ENCODE measurements at places on chromosomes 2 and 18. TPM values are rescaled to one million over a fixed set of nuclear protein-coding genes. Genes with fewer than 3 reads are reported as not detected.

CROCC2 gene
- total RNA-seq, result not detected

SAG gene
- total RNA-seq, result 0.27 TPM

SERPINB11 gene
- not detected for total RNA-seq

NCKAP5 gene
- total RNA-seq, result not detected

YIPF4 gene
- 44.3 TPM for total RNA-seq

C18orf54 gene
- 11.7 TPM for total RNA-seq

KCNJ3 gene
- total RNA-seq, result not detected

TWSG1 gene
- total RNA-seq, result 12.2 TPM

- peaks cover 3% of the 10 kb centered on the region for H3K36me3 ChIP-seq
- DNase-seq, result no peak
- no peak overlapping the region for H3K4me3 ChIP-seq
- H3K4me1 ChIP-seq, result peaks cover 7% of the 10 kb centered on the region
These were observed 28.4 kb downstream of the TGIF1 start for GRCh38 chr18:3478262-3478978.

DNA sequence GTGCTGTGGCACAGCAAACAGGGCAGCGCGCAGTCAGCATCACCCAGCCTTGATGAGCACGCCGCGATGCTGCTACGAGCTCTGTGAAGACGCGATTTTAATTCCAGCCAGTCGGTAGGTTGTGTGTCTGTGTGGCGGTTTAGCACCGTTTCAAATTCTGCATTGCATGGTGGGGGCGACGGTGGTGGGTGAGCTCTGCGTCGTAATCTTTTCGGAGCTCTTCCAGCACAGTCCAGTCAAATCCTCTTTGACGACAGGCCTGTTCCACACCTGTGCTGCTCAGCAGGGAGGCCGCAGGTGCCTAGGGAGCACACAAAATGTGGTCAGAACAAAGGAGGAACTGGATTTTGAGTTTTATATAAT is 8.6 kb downstream of the ALLC start:
- no peak for DNase-seq
- H3K4me1 ChIP-seq, result no peaks in the 10 kb centered on the region
- no peaks in the 10 kb centered on the region for H3K36me3 ChIP-seq
- peaks cover 7% of the 10 kb centered on the region for H3K27me3 ChIP-seq
- H3K4me3 ChIP-seq, result no peak overlapping the region

DNA sequence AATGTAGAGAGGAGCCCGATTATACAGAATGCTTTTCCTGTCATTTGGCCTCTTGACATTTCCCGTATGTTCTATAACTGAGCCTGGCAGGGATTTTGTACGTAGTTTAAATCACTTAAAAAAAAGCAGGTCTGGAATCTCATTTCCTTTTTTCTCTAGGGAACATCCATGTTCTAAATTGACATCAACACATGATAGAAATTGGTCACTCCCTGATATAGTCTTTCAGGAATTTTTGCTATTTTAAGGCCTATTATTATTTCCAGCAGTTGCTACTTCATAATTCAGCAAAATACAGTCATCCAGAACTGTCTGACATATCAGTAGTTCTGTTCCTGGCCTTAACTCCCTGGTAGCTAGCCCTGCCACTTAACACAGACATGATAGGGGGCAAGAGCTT is 565.7 kb upstream of the ZEB2 start:
- no peaks in the 10 kb centered on the region for H3K36me3 ChIP-seq
- H3K27me3 ChIP-seq, result no peaks in the 10 kb centered on the region
- no peak overlapping the region for H3K4me3 ChIP-seq
- no peak for DNase-seq
- no peak overlapping the region for H3K27ac ChIP-seq

- no peak overlapping the region for H3K4me3 ChIP-seq
- DNase-seq, result no peak
- no peaks in the 10 kb centered on the region for H3K27me3 ChIP-seq
These were observed 16.6 kb downstream of the PAIP2B start for GRCh38 chr2:71210292-71210691.

- H3K27me3 ChIP-seq, result no peaks in the 10 kb centered on the region
- peaks cover 27% of the 10 kb centered on the region for H3K36me3 ChIP-seq
- peak overlapping the region; percentile 97 for H3K27ac ChIP-seq
- peak; percentile 89 for DNase-seq
These were observed 1.8 kb downstream of the GYPC start for GRCh38 chr2:126657636-126658318.

- H3K36me3 ChIP-seq, result peaks cover 26% of the 10 kb centered on the region
- DNase-seq, result no peak
- H3K27ac ChIP-seq, result no peak overlapping the region
- H3K27me3 ChIP-seq, result no peaks in the 10 kb centered on the region
- no peaks in the 10 kb centered on the region for H3K4me1 ChIP-seq
- H3K4me3 ChIP-seq, result no peak overlapping the region
These were observed 55.9 kb downstream of the MOB4 start for GRCh38 chr2:197571627-197572271.

GRCh38 chr2:178397002-178397605 is 53.9 kb downstream of the PRKRA start:
- peaks cover 2% of the 10 kb centered on the region for H3K27me3 ChIP-seq
- no peaks in the 10 kb centered on the region for H3K36me3 ChIP-seq
- no peak for DNase-seq
- H3K4me3 ChIP-seq, result no peak overlapping the region
- no peaks in the 10 kb centered on the region for H3K4me1 ChIP-seq

GRCh38 chr18:58541789-58542425 is 87.0 kb downstream of the ALPK2 start:
- no peak overlapping the region for H3K4me3 ChIP-seq
- peaks cover 3% of the 10 kb centered on the region for H3K27me3 ChIP-seq
- peak overlapping the region; percentile 89 for H3K27ac ChIP-seq
- H3K36me3 ChIP-seq, result no peaks in the 10 kb centered on the region
- peaks cover 80% of the 10 kb centered on the region for H3K4me1 ChIP-seq

DNA sequence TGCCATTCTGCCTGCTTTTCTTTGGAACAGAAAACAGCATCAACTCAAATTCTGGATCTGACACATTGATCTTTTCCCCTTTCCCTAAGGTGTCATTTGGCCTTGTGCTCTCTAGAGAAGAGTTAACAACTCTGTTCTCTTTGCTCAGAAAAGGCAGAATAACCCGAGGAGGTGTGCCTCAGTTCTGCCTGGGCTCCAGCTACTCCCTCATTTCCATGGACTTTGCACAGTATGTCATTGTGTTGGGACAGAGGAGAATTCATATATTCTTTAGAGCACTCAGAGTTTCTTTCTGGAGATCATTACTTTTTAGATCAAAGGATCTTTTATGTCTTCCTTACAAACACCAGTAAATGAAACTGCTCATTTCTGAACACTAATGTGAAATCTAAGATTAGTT is 249.1 kb downstream of the PHLPP1 start:
- H3K27me3 ChIP-seq, result no peaks in the 10 kb centered on the region
- no peak for DNase-seq
- H3K4me1 ChIP-seq, result no peaks in the 10 kb centered on the region

DNA sequence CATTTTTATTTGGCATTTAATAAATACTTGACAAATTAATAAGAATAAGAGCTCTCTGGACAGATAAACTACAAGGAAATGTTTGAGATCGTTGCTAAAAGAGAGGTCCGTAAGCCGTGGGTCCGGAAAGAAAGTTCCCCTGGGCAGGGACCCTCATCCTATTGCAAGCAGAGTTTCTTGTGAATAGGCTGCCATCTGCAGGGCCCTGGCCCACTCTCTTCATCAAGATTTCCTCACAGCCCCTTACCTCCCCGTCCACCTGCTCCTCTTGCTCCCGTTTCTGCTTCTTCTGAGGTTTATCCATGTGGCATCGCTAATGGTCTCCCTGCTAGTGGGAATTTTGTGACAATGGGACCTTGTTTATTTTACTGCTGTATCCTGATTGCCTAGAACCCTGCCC is 30.1 kb upstream of the MC5R start:
- no peaks in the 10 kb centered on the region for H3K36me3 ChIP-seq
- H3K27ac ChIP-seq, result no peak overlapping the region
- no peak overlapping the region for H3K4me3 ChIP-seq
- no peaks in the 10 kb centered on the region for H3K4me1 ChIP-seq

DNA sequence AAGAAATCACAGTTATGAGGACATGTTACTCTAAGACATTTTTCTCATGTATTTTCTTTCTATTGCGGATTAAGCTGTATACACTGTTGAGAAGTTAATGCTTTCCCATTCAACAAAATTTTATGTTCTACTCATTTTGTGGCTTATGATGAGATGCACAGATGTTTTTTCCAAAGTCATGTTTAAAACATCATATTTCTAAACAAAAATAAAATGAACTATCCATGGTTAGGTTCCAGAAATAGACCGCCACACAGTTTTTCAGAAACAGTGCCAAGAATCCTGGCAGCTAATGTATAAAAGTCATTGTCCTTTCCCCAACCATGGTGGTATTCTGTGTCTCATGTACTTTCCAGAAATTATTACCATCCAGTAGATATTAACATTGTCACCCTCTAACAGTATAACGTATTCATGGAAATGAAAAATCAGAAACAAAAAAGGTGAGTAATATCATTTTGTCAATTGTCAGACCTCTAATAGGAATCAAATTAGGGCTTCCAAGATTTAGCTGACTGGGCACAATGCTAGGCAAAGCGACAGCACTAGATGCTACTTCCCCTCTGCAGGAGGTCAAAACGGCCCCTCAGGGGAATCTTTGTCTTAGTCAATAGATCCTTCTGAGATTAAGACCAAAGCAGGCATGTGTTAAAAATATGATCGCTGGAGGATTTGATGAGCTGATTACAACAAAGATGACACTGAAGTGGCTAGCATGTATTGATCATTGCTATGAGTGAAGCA is 54.4 kb upstream of the ZNF397 start:
- H3K4me1 ChIP-seq, result no peaks in the 10 kb centered on the region
- H3K27ac ChIP-seq, result no peak overlapping the region
- no peak overlapping the region for H3K4me3 ChIP-seq
- peaks cover 5% of the 10 kb centered on the region for H3K27me3 ChIP-seq
- no peak for DNase-seq

DNA sequence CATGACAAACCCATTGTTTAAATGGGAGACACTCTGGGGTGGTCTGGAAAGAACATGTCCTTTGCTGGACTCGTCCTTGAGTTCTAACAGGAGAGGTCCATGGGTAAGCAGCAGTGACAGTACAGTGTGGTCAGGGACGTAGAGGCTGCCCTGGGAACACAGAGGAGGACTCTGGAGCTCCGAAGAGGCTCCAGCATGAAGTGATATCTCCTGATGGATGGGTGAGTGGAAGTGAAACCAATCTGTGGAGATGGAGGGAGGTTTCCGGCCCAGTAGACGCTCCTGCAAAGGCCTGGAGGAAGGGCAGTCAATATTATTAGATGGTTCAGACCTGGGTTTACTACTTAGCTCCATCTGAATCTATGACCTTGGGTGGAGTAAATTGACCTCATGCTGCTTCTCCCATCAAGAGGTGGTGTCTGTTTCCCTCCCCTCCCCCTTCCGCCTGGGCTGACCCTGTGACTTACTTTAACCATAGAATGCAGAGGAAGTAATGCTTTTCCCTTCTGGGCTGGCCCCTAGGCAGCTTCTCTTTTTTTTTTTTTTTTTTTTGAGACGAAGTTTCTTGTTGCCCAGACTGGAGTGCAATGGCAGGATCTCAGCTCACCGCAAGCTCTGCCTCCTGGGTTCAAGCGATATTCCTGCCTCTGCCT is 2.3 kb upstream of the TFCP2L1 start:
- H3K27ac ChIP-seq, result no peak overlapping the region
- peaks cover 33% of the 10 kb centered on the region for H3K27me3 ChIP-seq
- peaks cover 7% of the 10 kb centered on the region for H3K4me1 ChIP-seq
- H3K4me3 ChIP-seq, result no peak overlapping the region
- no peak for DNase-seq

DNA sequence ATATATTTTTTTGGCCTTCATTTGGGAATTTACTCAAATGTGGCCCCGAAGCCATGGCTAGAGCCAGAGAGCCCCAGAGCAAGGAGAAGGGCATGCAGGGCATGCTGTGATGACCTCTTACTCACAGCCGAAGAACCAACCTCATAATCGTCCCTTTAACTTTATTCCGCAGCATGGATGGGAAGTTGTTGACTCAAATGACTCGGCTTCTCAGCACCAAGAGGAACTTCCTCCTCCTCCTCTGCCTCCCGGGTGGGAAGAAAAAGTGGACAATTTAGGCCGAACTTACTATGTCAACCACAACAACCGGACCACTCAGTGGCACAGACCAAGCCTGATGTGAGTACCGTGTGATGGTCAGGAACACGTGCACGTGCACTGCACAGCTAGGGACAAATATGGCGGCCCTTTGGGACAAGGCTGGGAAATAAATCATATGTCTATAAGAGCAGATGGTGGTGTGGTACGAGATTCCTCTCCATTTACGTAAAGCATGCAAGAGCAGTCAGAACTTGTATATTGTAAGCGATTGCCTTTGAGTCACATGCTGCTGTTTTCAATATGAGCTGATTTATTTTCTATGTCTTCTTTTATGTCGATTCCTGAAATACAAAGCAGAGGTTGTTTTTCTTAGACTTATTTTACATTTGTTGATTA is 280.9 kb downstream of the NEDD4L start:
- no peak overlapping the region for H3K4me3 ChIP-seq
- no peak overlapping the region for H3K27ac ChIP-seq
- H3K36me3 ChIP-seq, result no peaks in the 10 kb centered on the region
- H3K4me1 ChIP-seq, result peaks cover 8% of the 10 kb centered on the region
- H3K27me3 ChIP-seq, result peaks cover 2% of the 10 kb centered on the region

DNA sequence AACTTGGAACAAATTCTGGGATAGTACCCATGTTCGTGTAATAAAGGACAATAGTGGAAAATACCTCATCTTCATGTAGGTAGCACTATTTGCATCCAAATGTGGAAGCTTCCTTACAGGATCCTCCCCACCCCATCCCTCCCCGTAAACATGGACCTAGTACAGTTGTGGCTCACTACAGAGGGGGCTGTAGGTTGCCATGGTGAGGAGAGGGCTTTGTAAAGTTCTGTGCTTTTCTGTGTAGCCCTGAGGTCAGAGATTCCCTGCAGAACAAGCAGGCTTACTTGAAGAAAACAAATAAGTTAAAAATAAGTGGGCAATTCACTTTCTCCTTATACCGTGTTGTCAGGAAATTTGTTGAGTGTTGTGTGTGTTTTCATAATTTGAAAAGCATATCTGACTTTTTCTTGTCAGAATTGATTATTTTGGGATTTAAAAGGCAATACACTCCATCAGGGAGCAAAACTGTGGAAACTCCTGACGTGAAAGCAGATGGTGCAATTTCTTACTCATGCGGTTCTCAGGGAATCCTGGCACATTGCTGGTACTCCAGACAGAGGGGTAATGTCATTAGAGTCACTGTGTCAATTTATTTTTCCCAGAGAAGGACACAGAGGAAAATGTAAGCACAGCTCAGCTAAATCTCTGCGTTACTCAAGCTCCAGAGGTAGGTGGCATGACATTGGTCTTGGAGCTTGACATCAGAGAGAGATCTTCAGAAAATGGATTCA is 174.2 kb upstream of the LHCGR start:
- no peak overlapping the region for H3K4me3 ChIP-seq
- no peak for DNase-seq
- H3K36me3 ChIP-seq, result no peaks in the 10 kb centered on the region
- no peaks in the 10 kb centered on the region for H3K4me1 ChIP-seq

GRCh38 chr2:30405260-30405605 is 41.8 kb upstream of the LCLAT1 start:
- H3K36me3 ChIP-seq, result no peaks in the 10 kb centered on the region
- peaks cover 23% of the 10 kb centered on the region for H3K4me1 ChIP-seq
- DNase-seq, result no peak
- H3K27me3 ChIP-seq, result no peaks in the 10 kb centered on the region
- no peak overlapping the region for H3K27ac ChIP-seq

Measured in activated CD4-positive, alpha-beta memory T cell treated with anti-CD3 and anti-CD28 coated beads for 36 hours (primary cell).